ENCODE measurements at places on chromosomes 6 and 20.

GRCh38 chr20:36614781-36615557, 9.4 kb downstream of the RAB5IF start:
- DNase-seq = no peak

DNA sequence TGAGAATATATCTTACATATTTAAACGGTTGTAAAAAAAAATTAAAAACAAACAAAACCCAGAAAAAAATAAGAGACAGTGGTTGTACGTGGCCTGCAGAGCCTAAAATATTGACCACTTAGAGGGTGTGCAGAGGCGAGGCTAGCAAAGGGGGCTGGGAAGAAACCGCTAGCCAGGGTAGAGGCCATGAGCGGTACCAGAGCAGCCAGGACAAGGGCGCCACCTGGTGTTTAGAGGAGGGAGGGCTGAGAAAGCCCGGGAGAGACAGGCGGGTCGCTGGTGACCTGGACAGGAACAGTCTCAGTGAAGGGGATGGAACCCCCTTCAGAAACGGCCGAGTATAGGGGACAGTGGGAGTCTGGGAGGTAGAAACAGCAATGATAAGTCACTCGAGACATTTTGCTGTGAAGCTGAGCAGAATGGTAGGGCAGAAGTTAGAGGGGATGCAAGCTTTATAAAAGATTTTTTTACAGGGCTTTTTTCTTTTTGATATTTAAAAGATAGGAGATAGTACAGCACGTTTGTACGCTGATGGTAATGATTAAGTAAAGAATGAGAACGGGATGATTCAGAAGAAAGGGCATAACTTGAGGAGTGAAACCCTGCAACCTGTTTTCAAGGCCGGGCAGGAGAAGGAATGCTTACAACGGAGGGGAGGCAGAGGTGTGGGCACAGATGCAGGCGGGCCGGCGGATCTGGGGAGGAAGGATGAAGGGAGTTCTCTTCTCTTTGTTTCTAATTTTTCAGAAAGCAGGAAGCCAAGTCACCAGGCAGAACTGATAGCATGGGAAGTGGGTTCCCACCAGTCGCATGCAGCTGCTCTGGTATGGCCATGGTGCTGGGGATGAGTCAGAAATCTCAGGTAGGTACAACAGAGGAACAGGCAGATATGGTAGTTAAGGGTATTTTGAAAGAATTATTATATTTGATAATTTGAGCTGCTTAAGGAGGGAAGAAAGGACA, 76.2 kb downstream of the FAM229B start:
- peak; percentile 43 for DNase-seq

DNA sequence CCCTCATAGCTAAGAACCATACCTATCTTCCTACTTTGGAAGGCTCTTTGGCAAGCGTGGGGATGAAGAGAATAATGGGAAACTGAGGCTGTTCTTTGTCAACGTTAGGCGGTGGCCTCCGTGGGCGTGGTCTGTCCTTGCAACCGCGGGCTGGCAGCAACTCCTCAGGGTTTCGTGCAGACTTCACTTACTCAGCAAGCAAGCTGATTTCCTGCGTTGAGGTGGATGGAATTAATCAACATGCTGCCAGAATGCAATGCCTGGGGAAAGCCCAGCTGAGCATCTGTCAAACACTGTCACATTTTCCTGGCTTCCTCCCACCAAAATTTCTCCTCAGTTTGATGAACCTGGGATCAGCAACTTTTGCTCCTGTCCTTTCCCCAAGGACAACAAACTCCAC, 9.2 kb upstream of the IL17F start:
- no peak for DNase-seq

- DNase-seq = no peak
These were observed 6.3 kb downstream of the SGK2 start for GRCh38 chr20:43564993-43565757.

DNA sequence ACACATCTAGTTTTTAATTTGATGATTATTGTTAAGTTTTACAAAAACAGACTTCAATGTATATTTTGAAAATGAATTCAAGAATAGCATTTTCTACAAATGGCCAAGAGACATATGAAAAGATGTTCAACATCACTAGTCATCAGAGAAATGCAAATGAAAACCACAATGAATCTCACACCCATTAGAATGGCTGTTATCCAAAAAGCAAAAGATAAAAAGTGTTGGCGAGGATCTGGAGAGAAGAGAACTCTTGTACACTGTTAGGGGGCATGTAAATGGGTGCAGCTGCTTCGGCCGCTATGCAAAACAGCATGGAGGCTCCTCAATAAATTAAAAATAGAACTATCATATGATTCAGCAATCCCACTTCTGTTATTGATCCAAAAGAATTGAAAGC, 185.8 kb upstream of the CCN2 start:
- no peak for DNase-seq

GRCh38 chr6:73566954-73567591, 46.2 kb upstream of the EEF1A1 start:
- DNase-seq = peak; percentile 84

DNA sequence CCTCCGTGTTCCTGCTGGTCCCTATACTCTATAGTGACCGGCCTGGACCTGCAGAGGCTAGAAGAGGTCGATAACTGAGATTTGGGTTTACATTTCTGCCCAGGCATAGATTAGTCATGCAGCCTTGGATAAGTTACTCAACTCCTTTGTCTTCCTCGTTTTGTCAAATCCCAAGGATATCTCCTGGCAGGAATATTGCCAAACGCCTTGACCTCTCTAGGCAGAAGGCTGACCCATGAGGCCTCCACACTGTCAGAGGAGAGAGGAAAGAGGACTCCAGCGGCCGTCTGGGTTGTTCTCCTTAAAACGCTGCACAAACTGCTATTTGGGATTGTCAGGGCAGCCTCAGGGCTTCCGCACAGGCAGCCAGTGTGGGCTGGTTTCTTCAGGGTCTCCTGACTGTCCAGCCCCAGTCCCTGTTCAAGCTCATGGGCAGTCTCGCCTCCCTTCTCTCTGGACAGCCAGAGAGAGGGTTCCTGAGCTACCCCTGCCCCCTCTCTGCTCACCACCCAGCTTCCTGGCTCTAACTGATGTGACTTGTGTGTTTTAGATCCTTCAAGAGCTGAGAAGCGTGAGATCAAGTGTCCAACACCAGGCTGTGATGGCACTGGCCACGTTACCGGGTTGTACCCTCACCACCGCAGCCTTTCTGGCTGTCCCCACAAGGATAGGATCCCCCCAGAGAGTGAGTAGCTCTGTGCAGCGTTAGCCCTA, 44.7 kb upstream of the PCMTD2 start:
- DNase-seq = no peak

GRCh38 chr6:44133003-44133931, 5.9 kb downstream of the TMEM63B start:
- DNase-seq = peak; percentile 29

DNA sequence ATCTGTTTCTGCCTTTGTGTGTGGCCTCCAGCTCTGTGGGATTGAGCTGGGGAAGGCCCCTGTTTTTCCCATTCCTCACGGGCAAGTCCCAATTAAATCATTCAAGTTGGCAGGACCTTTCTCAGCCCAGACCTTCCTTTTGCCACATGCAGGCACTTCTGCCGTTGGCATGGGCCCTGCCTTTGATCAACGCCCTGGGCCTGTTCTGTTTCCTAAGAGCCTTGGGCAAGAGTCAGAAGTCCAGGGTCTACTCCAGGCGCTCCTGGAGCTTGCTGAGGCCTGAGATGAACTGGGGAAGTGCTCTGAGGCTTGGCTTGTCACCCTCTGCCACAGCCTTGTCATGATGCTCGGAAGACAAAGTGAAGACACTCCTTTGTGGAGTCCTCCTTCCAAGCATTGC, 7.1 kb downstream of the IP6K3 start:
- DNase-seq = no peak

- no peak for DNase-seq
These were observed 10.4 kb upstream of the SUMO4 start for GRCh38 chr6:149389509-149390297.

- no peak for DNase-seq
These were observed 272.0 kb downstream of the ARID1B start for GRCh38 chr6:157049133-157049532.

- DNase-seq = no peak
These were observed 314.4 kb downstream of the ESR1 start for GRCh38 chr6:152121910-152122309.

- DNase-seq = no peak
These were observed 8.6 kb downstream of the DIDO1 start for GRCh38 chr20:62917720-62918119.

GRCh38 chr20:57438552-57438951, 47.4 kb downstream of the RBM38 start:
- no peak for DNase-seq

DNA sequence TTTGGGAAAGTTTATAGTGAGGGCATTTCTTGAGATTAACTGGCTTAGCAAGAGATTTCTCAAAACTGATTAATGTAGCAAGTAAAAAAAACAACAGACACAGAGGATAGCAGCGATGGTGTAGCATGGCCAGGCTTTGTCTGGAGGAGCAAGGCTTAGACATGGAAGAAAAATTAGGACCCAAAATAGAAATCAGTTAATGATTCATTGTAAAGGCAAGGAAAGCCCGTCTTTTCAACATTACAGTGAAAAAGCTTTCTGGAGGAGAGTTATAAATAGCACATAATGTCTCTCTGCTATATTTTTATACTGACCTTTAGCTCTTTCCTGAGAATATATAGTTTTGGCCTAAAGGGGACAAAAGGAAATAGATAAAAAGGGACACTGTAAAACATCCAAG, 45.1 kb downstream of the FNDC1 start:
- no peak for DNase-seq

DNA sequence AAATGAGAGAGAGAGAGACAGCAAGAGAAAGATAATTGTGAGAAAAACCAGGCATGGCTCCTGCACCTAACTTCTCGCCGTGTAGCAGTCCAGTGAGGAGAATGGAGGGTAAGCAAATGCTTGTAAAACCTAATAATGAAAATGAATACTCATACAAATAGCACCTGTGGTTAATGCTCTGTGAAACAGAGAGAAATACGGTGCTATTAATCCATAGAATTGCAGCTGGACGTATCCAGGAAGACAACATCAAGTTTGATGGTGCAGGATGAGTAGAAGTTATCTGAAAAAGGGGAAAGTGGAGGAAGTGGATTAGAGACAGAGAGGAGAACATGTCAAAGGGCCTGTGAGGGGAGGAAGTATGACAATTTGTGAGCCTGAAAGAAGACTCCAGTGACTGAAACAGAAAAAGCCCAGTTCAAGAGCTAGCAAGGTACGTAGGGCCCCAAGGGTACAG, 89.4 kb upstream of the PAK5 start:
- DNase-seq = no peak

DNA sequence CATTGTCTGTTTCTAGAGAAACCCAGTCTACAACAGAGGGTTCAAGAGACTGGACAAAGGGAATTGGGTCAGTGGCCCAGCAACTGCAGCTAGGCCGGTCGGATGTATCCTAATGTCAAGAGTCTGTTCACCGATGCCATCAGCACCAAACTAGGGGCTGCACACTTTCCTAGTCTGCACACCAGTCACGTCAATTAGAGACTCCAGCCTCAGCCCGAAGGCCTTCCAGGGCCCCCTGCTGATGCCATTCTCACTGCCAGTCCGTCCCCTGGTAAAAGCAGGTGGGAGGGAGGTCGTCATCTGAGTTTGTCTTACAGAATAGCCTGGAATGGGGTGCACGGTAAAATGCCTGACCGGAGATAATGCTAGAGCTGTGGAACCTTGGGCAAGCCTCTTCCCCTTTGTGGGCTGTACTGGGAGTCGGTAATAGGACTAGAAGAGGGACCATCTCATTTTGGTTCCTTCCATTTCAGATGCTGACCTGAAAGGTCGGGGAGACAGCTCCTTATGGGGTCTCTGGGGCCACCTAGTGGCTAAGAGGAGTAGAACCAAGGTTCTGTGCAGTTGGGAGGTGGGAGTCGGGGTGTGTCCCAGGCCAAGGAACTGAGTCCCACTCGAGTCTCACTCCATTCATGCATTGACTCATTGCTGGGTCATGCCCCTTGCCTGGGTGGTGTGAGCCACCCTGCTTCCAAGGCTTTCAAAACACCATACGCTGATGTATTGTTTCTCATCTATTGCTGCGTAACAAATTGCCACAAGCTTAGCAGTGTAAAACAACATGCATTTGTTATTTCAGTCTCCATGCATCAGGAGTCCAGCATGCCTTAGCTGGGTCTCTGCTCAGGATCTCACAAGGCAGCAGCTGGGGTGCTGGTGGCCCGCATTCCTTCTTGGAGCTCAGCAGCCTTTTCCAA, 5.1 kb downstream of the SOX12 start:
- DNase-seq = peak; percentile 72

GRCh38 chr6:18076231-18076630, 46.2 kb downstream of the NHLRC1 start:
- no peak for DNase-seq

DNA sequence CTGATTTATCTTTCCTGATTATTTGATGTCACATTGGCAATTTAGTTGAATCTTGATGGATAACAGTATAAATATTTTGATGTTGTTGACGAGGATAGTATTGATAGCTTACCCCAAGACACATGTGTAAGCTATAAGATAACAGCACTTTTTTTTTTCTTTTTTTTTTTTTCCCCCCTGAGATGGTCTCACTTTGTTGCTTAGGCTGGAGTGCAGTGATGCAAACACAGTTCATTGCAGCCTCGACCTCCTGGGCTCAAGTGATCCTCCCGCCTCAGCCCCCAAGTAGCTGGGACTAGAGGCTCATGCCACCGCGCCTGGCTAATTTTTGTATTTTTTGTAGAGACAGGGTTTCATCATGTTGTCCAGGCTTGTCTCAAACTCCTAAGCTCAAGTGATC, 21.8 kb downstream of the MYO6 start:
- DNase-seq = no peak

Measured in SW480 (cell line).